ENCODE measurements at places on chromosomes 3 and 15. TPM values are rescaled to one million over a fixed set of nuclear protein-coding genes. Genes with fewer than 3 reads are reported as not detected.

DNA sequence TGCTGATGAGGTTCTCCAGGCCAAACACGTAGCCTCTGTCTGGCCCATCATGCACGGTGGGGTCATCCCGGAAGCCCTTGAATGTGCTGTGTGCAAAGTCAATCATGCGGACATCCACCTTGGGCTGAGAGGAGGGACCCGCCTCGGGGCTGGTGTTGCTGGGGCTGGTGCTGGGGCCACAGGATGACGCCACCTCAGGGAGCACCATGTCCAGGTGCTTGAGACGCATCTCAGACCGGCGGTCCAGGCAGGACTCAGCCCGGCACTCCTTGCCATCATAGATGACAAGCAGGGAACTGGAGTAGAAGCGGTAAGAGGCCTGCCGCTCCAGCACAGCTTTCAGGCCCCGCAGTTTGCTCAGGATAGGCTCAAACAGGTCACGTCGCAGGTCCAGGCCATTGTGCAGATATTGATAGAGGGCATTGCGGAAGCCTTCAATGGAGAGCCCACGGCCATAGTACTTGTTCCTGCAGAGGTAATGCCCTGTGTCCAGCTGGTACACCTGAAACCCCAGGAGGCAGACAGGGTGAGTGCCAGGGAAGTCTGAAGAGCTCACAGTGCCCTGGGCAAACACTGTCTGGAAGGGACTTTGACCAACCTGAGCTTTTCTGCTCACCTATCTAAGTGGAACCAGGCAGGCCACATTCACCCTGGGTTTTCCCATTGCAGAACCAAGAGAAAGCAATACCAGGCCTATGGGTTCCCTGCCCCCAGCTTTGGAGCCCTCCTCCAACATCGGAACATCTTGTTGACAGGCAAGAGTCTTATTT is 3.6 kb upstream of the GMPPB start:
- peaks cover 4% of the 10 kb centered on the region for H3K36me3 ChIP-seq
- H3K4me3 ChIP-seq = no peak overlapping the region
- no peak overlapping the region for H3K27ac ChIP-seq
- H3K27me3 ChIP-seq = no peaks in the 10 kb centered on the region
- DNase-seq = no peak
- H3K4me1 ChIP-seq = peaks cover 12% of the 10 kb centered on the region

DNA sequence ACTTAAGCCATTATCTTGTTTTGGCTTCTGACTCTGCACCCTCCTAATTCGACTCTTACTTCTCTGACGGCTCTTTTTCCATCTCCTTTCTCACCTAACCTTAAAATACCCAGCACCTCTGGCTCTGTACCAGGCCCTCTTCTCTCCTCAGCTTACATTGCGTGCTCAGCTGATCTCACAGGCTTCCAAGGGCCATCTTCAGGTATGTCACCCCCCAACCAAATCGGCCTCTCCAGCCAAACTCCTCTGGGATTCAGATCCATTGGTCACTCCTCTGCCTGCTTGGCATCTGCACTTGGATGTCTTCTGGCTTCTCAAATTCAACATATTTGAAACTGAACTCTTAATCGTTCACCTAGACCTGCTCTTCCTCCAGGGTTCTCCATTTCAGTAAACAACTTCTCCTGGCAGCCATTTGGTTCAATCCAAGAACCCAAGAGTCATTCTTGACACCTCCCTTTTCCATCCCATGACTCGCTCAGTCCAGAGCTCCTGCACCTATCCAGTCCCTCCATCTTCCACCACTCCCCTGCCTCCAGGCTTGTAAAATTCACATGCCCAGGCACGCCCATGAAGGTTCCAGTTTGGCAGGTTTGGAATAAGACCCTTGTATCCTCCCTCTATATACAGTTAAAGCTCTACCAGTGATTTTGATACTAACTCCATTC is 35.2 kb upstream of the SLC41A3 start:
- H3K36me3 ChIP-seq = no peaks in the 10 kb centered on the region
- DNase-seq = no peak
- H3K4me3 ChIP-seq = no peak overlapping the region

GRCh38 chr15:67244971-67245478 is 9.4 kb downstream of the AAGAB start:
- DNase-seq = no peak
- no peaks in the 10 kb centered on the region for H3K36me3 ChIP-seq
- no peak overlapping the region for H3K4me3 ChIP-seq

DNA sequence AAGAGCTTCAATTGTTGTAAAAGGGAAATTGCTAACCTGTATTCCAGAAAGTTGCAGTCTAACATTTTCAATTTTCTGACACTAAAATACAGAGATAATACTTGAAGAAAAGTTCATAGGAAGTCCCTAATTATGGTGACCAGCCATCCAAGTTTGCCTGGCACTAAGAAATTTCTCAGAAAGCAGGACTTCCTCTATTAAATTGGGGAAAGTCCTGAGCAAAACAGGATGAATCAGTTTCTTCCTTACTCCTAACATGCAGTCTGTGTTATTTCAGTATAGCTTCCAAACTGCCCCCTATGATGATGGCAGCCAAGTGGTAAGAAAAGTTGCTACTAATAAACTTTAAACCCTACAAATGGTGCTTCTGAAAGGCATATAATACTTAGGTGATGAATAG is 133.5 kb upstream of the SGO1 start:
- H3K4me3 ChIP-seq = no peak overlapping the region
- no peak for DNase-seq
- no peaks in the 10 kb centered on the region for H3K27me3 ChIP-seq
- H3K36me3 ChIP-seq = no peaks in the 10 kb centered on the region
- H3K27ac ChIP-seq = no peak overlapping the region

DNA sequence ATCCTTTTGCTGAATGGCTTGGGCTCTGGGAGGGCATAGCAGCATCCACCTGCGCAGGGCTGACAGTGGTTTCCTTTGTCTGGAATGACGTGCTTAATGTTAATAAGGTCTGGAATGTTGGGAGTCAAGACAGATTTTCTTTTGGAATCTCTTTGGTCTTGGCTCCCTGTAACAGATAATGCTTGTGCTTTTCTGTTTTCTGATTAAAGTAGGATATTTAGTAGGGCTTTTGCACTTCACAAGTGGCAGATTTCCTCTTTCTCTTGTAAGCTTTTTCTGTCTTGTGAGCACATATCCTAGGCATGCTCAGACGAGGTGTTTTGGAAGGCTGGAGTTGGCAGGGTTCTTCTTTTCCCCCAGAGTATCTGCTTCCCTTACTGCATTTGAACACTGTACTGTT is 189.6 kb downstream of the GHSR start:
- H3K4me1 ChIP-seq = peaks cover 10% of the 10 kb centered on the region
- no peak for DNase-seq
- peaks cover 26% of the 10 kb centered on the region for H3K36me3 ChIP-seq
- no peak overlapping the region for H3K27ac ChIP-seq

GRCh38 chr3:103991-104390 is 92.6 kb upstream of the CHL1 start:
- H3K27me3 ChIP-seq = no peaks in the 10 kb centered on the region
- no peaks in the 10 kb centered on the region for H3K36me3 ChIP-seq
- no peak overlapping the region for H3K4me3 ChIP-seq

GRCh38 chr3:119069725-119070124 is 35.1 kb upstream of the IGSF11 start:
- H3K4me1 ChIP-seq = no peaks in the 10 kb centered on the region
- no peak overlapping the region for H3K27ac ChIP-seq
- no peak overlapping the region for H3K4me3 ChIP-seq

DNA sequence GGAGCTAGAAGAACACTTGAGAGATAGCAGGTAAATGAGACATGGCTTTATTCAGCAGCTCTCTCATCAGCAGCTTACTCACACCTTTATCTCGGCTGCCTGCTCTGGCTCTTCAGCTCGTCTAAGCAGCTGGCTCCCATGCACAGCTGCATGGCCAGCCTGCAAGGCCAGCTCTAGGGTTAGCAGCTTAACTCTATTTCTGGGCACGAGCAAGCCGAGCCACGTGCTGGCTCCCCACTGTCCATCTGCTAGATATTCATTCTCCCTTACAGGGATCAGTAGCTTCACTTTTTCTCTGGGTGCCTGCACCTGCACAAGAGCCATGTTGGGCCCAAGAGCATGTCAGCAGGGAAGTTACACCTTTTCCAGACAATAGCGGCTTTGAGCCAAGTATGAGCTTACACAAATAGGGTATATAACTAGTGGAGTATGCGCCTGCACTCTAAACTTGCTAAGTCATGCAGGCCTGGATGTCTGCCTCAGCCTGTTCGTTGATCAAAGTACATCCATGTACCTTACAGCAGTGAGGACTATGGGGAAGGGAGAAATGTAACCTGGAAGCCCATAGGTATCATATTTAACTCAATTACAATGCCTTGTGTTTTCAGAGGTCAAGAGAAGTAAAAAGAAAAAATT is 174.9 kb upstream of the SNTN start:
- no peaks in the 10 kb centered on the region for H3K27me3 ChIP-seq
- no peak overlapping the region for H3K4me3 ChIP-seq
- H3K4me1 ChIP-seq = no peaks in the 10 kb centered on the region
- no peaks in the 10 kb centered on the region for H3K36me3 ChIP-seq

- H3K4me3 ChIP-seq = no peak overlapping the region
- no peak for DNase-seq
- no peaks in the 10 kb centered on the region for H3K27me3 ChIP-seq
Observed at GRCh38 chr3:191334346-191334893, 4.1 kb upstream of the UTS2B start.

GRCh38 chr15:101501703-101502373 is 12.3 kb upstream of the PCSK6 start:
- no peaks in the 10 kb centered on the region for H3K4me1 ChIP-seq
- no peak overlapping the region for H3K4me3 ChIP-seq
- peak; percentile 34 for DNase-seq
- H3K27ac ChIP-seq = no peak overlapping the region

DNA sequence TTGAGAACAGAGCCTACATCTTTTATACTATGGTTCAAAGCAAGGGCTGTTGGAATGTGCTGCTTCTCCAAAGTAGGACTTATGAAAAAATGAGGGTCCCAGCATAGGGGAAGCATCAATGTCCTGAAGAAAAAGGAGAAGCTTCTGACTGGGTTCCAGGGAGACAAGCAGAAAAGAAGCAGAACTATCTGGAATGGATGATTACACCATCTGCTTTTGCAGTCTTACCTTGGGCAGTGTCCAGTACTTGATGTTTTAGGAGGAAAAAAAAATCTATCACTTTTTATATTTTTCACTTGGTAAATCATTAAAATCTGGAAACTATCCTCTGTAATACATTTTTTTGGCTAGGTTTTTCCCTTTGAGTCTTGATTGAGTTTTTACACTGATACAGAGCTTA is 57.9 kb upstream of the DPH6 start:
- H3K36me3 ChIP-seq = no peaks in the 10 kb centered on the region
- no peaks in the 10 kb centered on the region for H3K27me3 ChIP-seq
- H3K4me3 ChIP-seq = no peak overlapping the region
- DNase-seq = no peak

DNA sequence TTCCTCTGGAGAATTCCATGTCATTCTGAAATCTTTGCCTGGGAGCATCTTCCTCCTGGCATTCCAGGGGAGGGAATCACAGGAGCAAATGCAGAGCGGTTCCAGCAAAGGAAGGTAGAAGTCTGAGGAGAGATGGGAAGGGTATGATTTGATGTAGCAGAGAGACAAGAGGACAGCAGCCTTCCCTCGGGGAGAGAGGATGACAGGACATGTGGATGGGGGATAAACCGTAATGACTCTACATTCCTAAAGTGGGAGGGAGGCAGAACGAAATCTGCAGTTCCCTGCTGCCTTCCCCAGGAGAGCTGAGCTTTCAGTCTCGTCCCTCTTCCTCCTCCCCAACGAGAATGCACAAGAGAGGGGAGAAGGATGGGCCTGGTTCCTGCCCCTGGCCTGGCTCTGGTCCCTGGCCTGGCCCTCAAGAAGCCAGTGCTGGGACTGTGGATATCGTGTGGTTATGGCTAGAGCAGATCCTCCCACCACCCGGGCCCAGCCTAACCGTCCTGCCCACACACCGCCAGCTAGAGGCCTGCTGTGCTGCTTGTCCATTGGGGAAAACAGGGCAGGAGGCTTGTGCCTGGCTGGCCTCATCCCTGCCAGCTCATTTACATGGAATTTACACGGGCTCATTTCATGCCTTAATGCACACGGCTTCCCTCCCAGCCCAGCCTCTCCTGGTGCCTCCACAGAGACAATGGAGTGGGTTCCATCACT is 26.6 kb downstream of the SEMA7A start:
- peaks cover 3% of the 10 kb centered on the region for H3K4me1 ChIP-seq
- peaks cover 14% of the 10 kb centered on the region for H3K27me3 ChIP-seq
- H3K4me3 ChIP-seq = no peak overlapping the region
- no peaks in the 10 kb centered on the region for H3K36me3 ChIP-seq
- H3K27ac ChIP-seq = no peak overlapping the region

DNA sequence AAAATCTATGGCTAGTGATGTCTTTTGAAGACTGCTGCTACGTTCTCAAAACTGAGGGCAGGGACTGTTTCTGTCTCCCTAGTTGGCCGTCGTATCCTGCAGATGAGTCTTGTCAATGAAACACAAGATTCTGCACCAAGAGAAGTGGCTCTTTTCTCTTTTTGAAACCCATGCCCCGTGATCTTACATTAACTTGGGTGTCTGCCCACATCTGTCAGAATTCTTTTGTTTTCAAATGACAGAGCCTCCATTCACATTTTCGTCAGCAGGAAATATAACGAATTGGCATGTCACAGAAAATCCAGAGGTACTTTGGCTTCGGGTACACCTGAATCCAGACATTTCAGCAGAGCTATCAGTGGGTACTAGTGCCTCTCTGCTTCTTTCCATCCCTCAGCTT is 331.3 kb upstream of the PROK2 start:
- H3K27ac ChIP-seq = no peak overlapping the region
- H3K27me3 ChIP-seq = peaks cover 1% of the 10 kb centered on the region
- no peaks in the 10 kb centered on the region for H3K4me1 ChIP-seq
- H3K36me3 ChIP-seq = no peaks in the 10 kb centered on the region
- no peak for DNase-seq

DNA sequence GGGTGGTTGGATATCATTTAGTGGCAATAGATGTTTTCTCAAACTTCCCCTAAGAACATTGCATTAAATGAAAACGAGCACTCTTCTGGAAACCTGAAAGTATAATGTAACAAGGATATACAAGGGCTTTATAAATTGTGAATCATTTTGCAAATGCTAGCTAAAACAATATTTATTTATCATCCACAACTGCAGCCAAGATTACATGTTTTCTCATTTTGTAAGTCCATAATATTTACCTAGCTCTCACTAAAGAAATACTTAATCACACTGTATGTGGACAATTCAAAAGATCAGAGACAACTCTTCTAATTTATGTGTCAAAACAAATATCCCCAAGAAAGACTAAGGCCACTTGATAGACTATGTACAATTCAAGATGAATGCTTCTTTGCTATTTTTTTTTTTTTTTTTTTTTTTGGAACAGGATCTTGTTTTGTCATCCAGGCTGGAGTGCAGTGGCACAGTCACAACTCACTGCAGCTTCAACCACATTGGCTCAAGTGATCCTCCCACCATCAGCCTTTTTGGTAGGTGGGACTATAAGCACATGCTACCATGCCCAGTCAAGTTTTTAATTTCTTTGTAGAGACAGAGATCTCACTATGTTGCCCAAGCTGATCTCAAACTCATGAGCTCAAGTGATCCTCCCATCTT is 427.7 kb upstream of the THBS1 start:
- no peaks in the 10 kb centered on the region for H3K27me3 ChIP-seq
- H3K27ac ChIP-seq = no peak overlapping the region
- H3K4me1 ChIP-seq = no peaks in the 10 kb centered on the region
- no peaks in the 10 kb centered on the region for H3K36me3 ChIP-seq
- H3K4me3 ChIP-seq = no peak overlapping the region

- DNase-seq = peak; percentile 25
- H3K4me3 ChIP-seq = peak overlapping the region; percentile 70
- no peaks in the 10 kb centered on the region for H3K27me3 ChIP-seq
- H3K27ac ChIP-seq = no peak overlapping the region
Observed at GRCh38 chr15:40754574-40754882, 526 bp downstream of the RMDN3 start.

WDR5B gene
- 3.7 TPM for total RNA-seq

ST3GAL6 gene
- total RNA-seq = 17.7 TPM

SRPRB gene
- total RNA-seq = 69.2 TPM

DPPA2 gene
- not detected for total RNA-seq

RPUSD2 gene
- 10.6 TPM for total RNA-seq

CDCP1 gene
- not detected for total RNA-seq

All from endothelial cell of umbilical vein (primary cell).